ENCODE measurements at places on chromosomes 7 and 10.

DNA sequence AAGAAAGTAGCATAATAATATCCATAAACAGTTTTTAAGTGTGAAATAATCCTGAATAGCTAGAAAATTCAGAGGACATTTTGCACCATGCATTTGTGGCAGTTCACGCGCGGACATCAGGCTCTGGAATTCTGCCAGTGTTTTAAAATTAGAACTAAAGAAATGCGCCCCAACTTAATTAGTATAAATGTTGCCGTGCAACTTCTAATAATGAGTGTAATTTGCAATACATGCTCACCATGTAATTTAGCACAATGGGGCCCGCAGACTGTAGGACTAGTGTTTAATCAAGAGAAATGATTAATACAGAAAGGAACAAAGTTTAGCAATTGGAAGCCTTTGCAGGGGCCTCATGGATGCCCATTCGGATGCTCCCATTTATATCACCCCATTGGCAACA is 96.6 kb downstream of the PTPRE start:
- no peak for DNase-seq

GRCh38 chr10:118990326-118990725 is 39.2 kb upstream of the NANOS1 start:
- DNase-seq = no peak

- DNase-seq = peak; percentile 75
These were observed 543.3 kb downstream of the CALN1 start for GRCh38 chr7:71868797-71869196.

DNA sequence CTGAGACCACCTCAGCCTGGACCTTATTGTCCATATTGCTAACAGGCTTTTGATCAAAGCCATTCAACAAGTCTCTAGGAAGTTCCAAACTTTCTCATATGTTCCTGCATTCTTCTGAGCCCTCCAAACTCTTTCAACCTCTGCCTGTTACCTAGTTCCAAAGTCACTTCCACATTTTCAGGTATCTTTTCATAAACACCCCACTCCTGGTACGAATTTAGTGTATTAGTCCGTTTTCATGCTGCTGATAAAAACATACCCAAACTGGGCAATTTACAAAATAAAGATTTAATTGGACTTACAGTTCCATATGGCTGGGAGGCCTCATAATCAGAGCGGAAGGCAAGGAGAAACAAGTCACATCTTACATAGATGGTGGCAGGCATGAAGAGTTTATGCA is 836.8 kb downstream of the SORCS1 start:
- DNase-seq = no peak

DNA sequence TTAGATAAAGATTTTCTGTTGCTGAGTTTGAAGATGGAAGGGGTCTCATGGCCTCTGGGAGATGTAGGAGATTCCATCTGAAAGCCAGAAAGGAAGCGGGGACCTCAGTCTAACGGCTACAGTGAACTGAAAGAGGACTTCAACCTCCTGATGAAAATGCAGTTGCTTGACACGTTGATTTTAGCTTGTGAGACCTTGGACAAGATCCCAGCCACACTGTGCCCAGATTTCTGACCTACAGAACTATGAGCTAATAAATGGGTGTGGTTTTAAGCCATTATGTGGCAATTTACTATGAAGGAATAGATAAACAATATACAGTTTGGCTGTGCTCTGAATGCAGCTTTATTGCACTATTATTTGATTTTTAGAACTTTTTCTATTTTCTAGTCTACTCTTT is 342.3 kb upstream of the SEMA3D start:
- no peak for DNase-seq

DNA sequence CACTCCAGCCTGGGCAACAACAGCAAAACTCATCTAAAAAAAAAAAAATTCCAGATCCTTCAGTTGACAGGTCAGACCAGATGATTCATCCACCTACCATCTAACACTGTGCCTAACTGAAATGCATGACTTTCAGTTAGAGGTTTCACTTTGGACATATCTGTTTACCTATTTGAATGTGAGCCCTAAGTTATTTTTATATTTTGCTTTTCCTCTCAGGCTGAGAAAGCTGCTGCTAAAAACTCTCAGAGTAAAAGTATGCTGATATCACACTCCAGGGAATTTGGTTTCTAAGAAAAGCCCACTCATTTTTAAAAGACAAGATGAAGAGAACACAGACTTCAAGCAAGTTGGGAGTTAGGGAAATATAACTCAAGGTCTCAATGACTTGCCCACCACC is 126.0 kb downstream of the SGMS1 start:
- peak; percentile 48 for DNase-seq

- no peak for DNase-seq
These were observed 264.0 kb upstream of the CDC14C start for GRCh38 chr7:48660306-48660870.
